ENCODE measurements at places on chromosomes 1 and 21.

DNA sequence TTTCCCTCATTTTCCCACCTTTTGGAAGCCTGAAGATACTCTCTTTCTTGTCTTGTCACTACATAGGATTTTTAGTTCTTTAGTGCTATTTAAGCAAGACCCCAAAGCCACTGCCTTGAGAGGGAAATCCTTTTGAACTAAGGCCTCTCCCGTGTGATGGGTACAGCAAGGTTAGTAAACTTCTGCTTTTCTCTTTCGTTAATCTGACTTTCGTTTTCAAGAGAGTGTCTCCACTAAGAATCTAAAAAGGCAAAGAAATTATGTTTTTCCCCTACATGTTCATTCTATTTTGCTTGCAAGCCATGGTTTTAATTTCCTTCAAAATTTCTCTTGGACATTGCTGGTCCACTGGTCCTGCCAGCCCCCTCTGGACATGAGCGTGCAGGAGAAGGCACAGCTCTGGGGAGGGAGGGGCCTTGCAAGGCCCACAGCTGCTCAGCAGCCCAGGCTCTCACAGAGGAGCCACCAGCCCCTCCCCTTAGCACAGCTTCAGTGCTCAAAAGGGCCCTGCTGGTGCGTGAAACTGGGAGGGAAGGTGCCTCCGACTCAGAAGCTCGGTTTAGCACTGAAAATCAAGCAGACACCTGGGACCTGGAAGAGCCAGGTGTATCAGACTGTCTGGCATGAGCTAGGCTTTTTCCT is 210.9 kb upstream of the GALNT2 start:
- DNase-seq = no peak

- no peak for DNase-seq
Measured at GRCh38 chr1:3384407-3384806, 70.1 kb upstream of the ARHGEF16 start.

- DNase-seq = no peak
Measured at GRCh38 chr1:94298861-94299260, 61.5 kb upstream of the ARHGAP29 start.

DNA sequence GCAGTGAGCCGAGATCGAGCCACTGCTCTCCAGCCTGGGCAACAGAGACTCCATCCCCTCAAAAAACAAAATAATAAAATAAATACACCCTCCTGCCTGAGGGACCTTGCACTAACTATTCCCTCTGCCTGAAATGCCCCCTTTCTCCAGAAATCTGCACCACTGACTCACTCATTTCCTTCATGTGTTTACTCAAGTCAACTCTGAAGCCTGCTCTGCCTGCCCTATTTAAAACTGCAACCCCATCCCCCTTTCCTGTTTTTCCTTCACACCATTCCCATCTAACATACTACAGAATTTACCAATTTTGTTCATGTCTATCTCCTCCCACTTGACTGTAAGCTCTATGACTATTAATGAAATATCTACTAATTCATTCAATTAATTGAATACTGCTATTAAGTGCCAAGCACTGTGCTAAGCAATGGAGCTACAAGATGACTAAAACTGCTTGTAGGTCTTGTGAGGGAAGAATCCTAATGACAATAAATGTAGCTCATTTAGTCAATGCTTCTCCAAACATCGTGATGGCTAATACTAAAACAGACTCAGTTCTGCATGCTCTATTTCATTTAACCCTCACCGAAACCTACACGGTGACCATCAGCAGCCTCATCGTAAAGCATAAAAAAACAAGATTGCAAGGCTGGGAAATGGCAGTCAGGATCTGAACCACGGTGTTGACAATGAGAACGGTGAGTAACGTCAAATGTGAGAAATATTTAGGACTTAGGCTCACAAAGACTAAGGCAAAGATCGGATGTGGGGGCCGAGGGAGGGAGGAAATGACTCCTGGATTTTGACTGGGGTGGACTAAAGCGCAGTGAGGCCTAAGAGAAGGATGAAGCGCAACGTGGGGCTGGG is 749 bp upstream of the TMEM39B start:
- no peak for DNase-seq

Measured in brain pericyte (primary cell).